Activated naive CD8-positive, alpha-beta T cell treated with anti-CD3 and anti-CD28 coated beads, Interleukin-2, amount 50 U/mL, for 24 hours (primary cell): ENCODE measurements at places on chromosomes 13 and 19.

DNA sequence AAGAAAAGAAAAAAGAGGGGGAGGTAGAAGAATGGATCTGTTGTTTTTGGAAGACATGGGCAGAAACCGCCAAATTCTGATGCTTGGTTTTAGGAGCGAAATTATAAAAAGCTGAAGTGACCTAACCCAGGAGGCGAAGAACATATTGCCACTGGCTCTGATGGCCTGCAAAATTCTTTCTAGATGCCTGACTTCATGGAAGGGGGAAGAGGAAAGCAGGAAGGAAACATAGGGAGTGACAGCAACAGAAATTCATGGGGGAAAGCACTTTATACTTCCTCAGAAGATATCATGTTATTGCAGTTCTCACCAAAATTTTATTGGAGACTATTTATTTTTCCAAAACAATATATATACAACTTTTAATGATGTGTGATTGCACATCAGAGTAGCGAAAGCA, 213.5 kb downstream of the DLEU7 start:
- no peaks in the 10 kb centered on the region for H3K4me1 ChIP-seq
- H3K36me3 ChIP-seq: no peaks in the 10 kb centered on the region
- no peak overlapping the region for H3K4me3 ChIP-seq
- DNase-seq: no peak

- no peaks in the 10 kb centered on the region for H3K36me3 ChIP-seq
- peaks cover 54% of the 10 kb centered on the region for H3K27me3 ChIP-seq
These were observed 2.8 kb downstream of the TNNT1 start for GRCh38 chr19:55146078-55146704.

- H3K4me1 ChIP-seq: peaks cover 4% of the 10 kb centered on the region
- H3K4me3 ChIP-seq: no peak overlapping the region
- no peak for DNase-seq
- peaks cover 1% of the 10 kb centered on the region for H3K27me3 ChIP-seq
These were observed 11.5 kb downstream of the BEST2 start for GRCh38 chr19:12763100-12763499.

DNA sequence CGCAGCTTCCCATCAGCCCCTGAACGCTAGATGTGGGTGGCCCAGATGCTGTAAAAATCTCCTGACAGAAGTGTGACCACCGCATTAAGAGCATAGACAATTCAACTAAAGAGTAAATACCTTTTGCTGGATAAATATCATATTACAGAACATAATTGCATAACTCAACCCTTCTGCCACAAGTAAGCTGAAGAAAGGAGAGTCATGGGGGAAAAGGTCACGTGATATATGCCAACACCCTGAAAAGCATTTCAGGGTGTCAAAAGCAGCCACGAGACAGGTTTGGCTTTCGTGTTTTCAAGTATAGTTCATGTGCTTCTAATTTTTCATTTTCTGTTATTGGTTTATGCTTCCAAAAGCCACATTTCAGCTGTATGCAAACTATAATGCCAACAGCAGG, 71.3 kb downstream of the LHFPL6 start:
- H3K36me3 ChIP-seq: no peaks in the 10 kb centered on the region
- H3K4me3 ChIP-seq: no peak overlapping the region
- no peak for DNase-seq
- H3K27me3 ChIP-seq: peaks cover 8% of the 10 kb centered on the region
- no peak overlapping the region for H3K27ac ChIP-seq
- H3K4me1 ChIP-seq: no peaks in the 10 kb centered on the region

- no peaks in the 10 kb centered on the region for H3K4me1 ChIP-seq
- H3K4me3 ChIP-seq: no peak overlapping the region
- no peak overlapping the region for H3K27ac ChIP-seq
These were observed 143.8 kb upstream of the ZNF507 start for GRCh38 chr19:32201636-32202051.

- H3K4me1 ChIP-seq: no peaks in the 10 kb centered on the region
- H3K27ac ChIP-seq: no peak overlapping the region
- no peak overlapping the region for H3K4me3 ChIP-seq
- peaks cover 47% of the 10 kb centered on the region for H3K27me3 ChIP-seq
- no peak for DNase-seq
- no peaks in the 10 kb centered on the region for H3K36me3 ChIP-seq
These were observed 6.0 kb upstream of the AMER2 start for GRCh38 chr13:25178070-25178469.
